Glutamatergic neuron (in vitro differentiated cells): ENCODE measurements at places on chromosomes 3 and 15. TPM values are rescaled to one million over a fixed set of nuclear protein-coding genes. Genes with fewer than 3 reads are reported as not detected.

The IMPDH2 gene
- total RNA-seq: 100 TPM

The MBNL1 gene
- total RNA-seq: 36.6 TPM

The EXD1 gene
- total RNA-seq: not detected

The LTK gene
- 3.2 TPM for total RNA-seq

The TRIM71 gene
- total RNA-seq: 117 TPM

The DZIP1L gene
- 3.3 TPM for total RNA-seq

The TAMM41 gene
- 23.4 TPM for total RNA-seq

The CCR8 gene
- not detected for total RNA-seq

The EPHA3 gene
- 9.9 TPM for total RNA-seq

The GATM gene
- 51.2 TPM for total RNA-seq

The TNFAIP8L3 gene
- total RNA-seq: not detected

The TRPC1 gene
- total RNA-seq: 23.2 TPM

The TRH gene
- total RNA-seq: 1.7 TPM

The MST1R gene
- 8.6 TPM for total RNA-seq

The RAB8B gene
- total RNA-seq: 70.4 TPM

The CXCR6 gene
- not detected for total RNA-seq

The GOLGA8G gene
- not detected for total RNA-seq

The ABHD6 gene
- 46.0 TPM for total RNA-seq

The ALS2CL gene
- total RNA-seq: 0.51 TPM

The STXBP5L gene
- total RNA-seq: 54.7 TPM

The NAALADL2 gene
- total RNA-seq: 1.6 TPM

The AMIGO3 gene
- total RNA-seq: 1.4 TPM

The CHL1 gene
- total RNA-seq: 35.5 TPM

The WNT7A gene
- total RNA-seq: not detected

The TMEM108 gene
- total RNA-seq: 9.0 TPM

The FOXL2 gene
- not detected for total RNA-seq

The TEX55 gene
- not detected for total RNA-seq

The PIGZ gene
- total RNA-seq: 4.7 TPM

The PRTG gene
- 19.4 TPM for total RNA-seq

The SCAP gene
- 82.7 TPM for total RNA-seq

The DUOXA2 gene
- total RNA-seq: not detected
